ENCODE measurements at places on chromosomes 3 and 15. TPM values are rescaled to one million over a fixed set of nuclear protein-coding genes. Genes with fewer than 3 reads are reported as not detected.

The CAMKV gene
- total RNA-seq, result 67.9 TPM

The DLG1 gene
- 74.9 TPM for total RNA-seq

The AADACL2 gene
- not detected for total RNA-seq

The CPNE4 gene
- 3.8 TPM for total RNA-seq

The ATP13A5 gene
- total RNA-seq, result not detected

The GOLGA8G gene
- total RNA-seq, result not detected

The WDR93 gene
- total RNA-seq, result not detected

The CNTN4 gene
- total RNA-seq, result 2.2 TPM

The TMEM40 gene
- total RNA-seq, result not detected

The LYSMD4 gene
- total RNA-seq, result 16.0 TPM

The CIP2A gene
- 38.0 TPM for total RNA-seq

The RETNLB gene
- total RNA-seq, result not detected

The EFHB gene
- total RNA-seq, result 1.3 TPM

The ZNF710 gene
- 26.2 TPM for total RNA-seq

The RPL15 gene
- total RNA-seq, result 2,767 TPM

The NANOGP8 gene
- 31.9 TPM for total RNA-seq

The ZNF619 gene
- 8.2 TPM for total RNA-seq

The CACNA2D2 gene
- total RNA-seq, result 14.1 TPM

The LNP1 gene
- total RNA-seq, result 8.7 TPM

The PTH1R gene
- total RNA-seq, result 1.5 TPM

The CCDC33 gene
- total RNA-seq, result 2.0 TPM

The POLQ gene
- total RNA-seq, result 15.3 TPM

The AHSG gene
- total RNA-seq, result 1.1 TPM

The DNASE1L3 gene
- total RNA-seq, result not detected

The C3orf85 gene
- total RNA-seq, result not detected

The TTLL3 gene
- total RNA-seq, result 5.9 TPM

The PTPN9 gene
- total RNA-seq, result 44.5 TPM

The DAPK2 gene
- total RNA-seq, result 2.9 TPM

The CCDC9B gene
- total RNA-seq, result 0.78 TPM

The CDHR4 gene
- 0.50 TPM for total RNA-seq

The UBAP1L gene
- total RNA-seq, result 1.7 TPM

The ITGA11 gene
- total RNA-seq, result 0.06 TPM

The TMPRSS7 gene
- total RNA-seq, result not detected

The KLHDC8B gene
- total RNA-seq, result 15.8 TPM

The MKRN3 gene
- total RNA-seq, result not detected

The DLEC1 gene
- 0.76 TPM for total RNA-seq

The AMT gene
- total RNA-seq, result 46.5 TPM

The GOLGA6D gene
- 0.73 TPM for total RNA-seq

Measured in H1 (cell line).